Stimulated activated CD4-positive, alpha-beta T cell treated with anti-CD3 and anti-CD28 coated beads, Interleukin-4, amount 100 ng/mL, for 1 hour (primary cell): ENCODE measurements at places on chromosomes 1 and 21.

GRCh38 chr1:23403038-23403336 lies 21.6 kb downstream of the TCEA3 start:
- DNase-seq, result no peak

- no peak for DNase-seq
Measured at GRCh38 chr1:6880951-6881690, 95.9 kb downstream of the CAMTA1 start.

GRCh38 chr1:197692965-197693364 lies 82.3 kb downstream of the DENND1B start:
- no peak for DNase-seq

DNA sequence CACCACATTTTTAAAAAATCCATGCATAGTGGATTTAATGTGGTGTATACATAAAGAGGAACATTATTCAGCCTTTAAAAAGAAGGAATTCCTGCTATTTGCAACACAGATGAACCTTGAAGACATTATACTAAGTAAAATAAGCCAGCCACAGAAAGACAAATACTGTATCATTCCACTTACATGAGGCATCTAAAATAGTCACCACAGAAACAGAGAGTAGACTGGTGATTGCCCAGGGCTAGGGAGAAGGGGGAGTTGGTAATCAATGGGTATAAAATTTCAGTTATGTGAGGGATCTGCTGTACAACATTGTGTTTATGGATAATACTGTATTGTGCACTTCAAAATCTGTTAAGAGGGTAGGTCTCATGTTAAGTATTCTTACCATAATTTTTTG lies 10.0 kb downstream of the FAM163A start:
- no peak for DNase-seq

GRCh38 chr1:150236614-150237100 lies 745 bp upstream of the ANP32E start:
- DNase-seq, result no peak

DNA sequence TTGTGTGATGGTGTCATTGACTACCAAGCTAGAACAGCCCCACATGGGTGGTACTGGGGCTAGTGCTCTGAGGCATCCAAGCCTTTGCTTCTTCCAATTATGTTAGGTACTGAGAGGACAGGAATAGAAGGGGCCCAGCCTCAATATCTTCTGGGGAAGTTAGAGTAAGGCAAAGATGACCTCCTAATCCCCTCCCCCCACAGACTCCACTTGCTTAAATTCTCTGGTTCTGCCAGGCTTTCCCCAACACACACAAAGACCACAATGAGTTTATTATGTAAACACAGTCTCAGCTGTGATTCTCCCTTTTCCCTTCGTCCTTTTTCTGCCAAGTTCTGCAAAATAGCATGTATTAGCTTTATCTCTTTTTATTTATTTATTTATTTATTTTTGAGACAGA lies 3.1 kb upstream of the TACSTD2 start:
- DNase-seq, result no peak

- DNase-seq, result no peak
Measured at GRCh38 chr1:61184040-61184713, 101.8 kb downstream of the NFIA start.

DNA sequence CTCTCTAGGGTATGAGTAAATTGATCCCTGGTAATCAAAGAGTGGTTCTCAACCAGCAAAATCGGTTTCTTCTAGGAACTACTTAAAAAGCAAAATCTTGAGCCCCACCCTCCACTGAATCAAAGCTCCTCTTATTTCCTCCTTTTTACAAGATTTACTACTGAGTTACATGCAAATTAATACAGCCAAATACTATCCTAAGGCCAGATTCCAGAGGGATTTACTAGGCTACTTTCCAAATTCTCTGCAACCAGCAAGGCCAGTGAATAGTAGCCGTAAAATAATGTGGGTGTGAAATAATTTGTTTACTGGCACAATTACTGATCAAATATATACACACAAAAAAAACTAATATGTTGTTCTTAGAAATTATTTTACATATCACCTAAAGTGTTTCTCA lies 1583.8 kb downstream of the NCAM2 start:
- DNase-seq, result no peak

- DNase-seq, result no peak
Measured at GRCh38 chr1:207654320-207654719, 9.4 kb downstream of the CR1L start.

- DNase-seq, result no peak
Measured at GRCh38 chr1:165512816-165513215, 31.0 kb upstream of the LRRC52 start.

DNA sequence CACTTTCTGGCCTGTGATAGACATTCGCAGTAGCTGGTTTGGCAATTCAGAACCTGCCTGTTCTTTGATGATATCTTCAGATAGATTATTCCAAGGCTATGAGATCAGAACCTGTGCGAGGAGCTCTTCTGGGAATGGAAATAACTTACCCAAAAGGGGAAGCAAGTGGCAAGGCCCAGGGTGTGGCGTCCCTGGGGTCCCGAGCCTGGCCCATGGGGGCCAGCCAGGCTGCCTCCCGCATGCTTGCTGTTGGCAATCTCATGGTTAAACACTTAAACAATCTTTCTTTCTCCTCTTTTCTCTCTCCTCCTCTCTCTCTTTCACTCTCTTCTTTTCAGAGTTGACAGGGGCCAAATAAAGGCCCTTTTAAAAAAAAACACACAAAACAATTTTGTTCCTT lies 108.1 kb downstream of the RNF220 start:
- no peak for DNase-seq

DNA sequence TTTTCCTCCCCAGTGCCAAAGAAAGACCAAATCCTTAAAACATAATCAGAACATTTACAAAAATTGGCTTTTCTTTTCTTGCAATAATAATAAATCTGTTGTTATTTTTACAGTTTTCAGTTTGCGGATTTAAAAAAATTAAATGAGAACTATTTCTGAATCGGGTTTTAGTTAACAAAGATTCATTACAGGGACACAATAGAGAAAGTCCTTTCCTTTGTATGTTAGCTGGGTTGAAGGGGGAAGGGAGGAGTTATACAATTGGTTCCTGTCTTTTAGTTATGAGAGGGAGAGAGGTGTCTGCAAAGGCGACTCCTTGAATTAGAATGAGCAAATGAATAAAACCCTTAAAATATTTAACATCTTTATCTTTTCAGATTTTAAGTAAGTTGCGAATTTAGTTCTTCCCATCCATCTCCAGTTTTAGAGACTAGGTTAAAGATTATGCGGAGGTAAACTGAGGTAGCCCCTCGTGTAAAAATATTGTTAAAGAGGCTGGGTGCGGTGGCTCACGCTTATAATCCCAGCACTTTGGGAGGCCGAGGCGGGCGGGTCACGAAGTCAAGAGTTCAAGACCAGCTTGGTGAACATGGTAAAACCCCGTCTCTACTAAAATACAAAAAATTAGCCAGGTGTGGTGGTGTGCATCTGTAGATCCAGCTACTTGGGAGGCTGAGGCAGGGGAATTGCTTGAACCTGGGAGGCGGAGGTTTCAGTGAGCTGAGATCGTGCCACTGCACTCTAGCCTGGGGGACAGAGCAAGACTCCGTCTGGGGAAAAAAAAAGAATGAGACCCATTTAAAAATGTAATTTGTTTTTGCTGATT lies 3.9 kb downstream of the SPEN start:
- DNase-seq, result no peak

GRCh38 chr1:173506437-173506836 lies 29.3 kb downstream of the PRDX6 start:
- no peak for DNase-seq

GRCh38 chr1:153963850-153964331 lies 554 bp upstream of the SLC39A1 start:
- DNase-seq, result no peak

GRCh38 chr1:88503646-88504045 lies 180.4 kb upstream of the PKN2 start:
- DNase-seq, result no peak

DNA sequence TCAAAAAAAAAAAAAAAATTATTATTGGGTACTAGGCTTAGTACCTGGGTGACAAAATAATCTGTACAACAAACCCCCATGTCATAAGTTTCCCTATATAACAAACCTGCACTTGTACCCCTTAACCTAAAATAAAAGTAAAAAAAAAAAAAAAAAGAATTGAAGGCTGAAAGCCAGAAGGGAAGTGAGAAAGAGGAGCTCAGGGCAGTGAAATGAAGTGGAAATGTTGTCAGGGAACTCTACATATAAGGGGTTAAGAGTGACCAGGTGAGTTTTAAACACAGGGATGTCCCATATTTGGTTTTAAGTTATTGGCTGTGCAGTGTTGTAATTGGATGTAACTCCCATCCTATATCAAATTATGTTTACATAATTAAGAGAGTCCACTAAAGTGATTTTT lies 85.7 kb upstream of the ABCD3 start:
- no peak for DNase-seq

DNA sequence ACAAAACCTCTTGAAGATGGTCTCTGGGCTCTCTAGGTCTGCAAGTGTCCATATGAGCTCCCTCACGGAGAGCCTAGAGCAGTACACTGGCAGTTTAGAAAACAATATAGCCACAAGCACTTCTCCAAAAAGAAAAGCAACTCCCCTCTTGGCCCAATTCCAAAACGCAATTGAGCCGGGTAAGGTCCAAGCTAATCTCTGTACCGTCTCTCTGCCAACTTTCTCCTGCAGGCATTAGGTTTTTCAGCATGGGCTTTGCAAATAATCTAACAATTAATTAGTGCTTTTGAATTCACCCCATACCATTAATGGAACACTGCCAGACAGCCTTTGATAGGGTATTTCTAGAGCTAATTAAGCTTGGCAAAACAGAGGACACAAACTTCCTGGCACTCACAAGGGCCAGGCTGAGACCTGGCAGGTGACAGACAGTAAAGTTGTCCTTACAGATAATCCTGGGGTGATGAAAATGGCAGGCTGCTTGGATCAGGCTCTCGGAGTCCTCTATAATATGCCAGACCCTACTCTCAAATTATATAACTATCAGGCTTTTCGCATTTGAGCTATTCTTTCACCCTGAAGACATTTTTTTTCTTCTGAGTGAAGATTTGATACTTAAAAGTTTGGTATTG lies 39.8 kb downstream of the TGFBR3 start:
- no peak for DNase-seq

DNA sequence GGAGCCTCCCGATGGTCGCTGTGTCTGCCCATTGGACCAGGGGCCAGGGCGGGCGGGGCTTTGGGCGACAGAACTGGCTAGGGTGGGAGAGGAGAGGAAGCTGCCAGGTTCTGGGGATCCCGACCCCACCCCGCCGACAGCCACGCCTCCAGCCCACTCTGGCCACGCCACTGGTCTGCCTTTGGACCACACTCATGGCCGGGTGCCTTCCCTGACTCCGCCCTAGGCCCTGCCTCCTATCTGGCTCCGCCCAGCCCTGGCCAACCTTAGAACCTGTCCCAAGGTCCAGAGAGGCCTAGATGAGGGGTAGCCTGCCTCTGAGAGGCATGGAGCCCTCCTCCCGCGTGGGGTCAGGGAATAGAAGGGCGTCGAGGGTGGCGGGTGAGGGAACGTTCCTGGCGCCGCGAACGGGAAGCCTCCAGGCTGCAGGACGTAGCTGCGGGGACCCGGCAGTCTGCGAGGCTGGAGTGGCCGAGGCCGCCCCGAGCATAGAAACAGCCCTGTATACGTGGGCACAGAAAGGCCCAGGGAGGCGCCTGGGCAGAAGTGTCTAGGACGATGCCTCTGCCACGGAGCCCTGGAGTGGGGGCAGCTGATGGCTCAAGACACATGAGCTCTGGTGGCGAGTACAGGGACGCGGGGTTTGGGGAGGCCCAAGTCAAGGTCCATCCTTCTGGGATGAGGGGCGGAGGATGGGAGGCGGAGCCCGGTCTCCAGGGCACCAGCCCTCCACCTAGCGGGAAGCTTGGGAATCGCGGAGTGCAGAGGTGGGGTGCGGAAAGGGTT lies 11.5 kb upstream of the COL16A1 start:
- DNase-seq, result peak; percentile 37

- no peak for DNase-seq
Measured at GRCh38 chr1:41954533-41954944, 35.8 kb upstream of the HIVEP3 start.

- DNase-seq, result no peak
Measured at GRCh38 chr1:189787201-189787600, 690.5 kb downstream of the BRINP3 start.

DNA sequence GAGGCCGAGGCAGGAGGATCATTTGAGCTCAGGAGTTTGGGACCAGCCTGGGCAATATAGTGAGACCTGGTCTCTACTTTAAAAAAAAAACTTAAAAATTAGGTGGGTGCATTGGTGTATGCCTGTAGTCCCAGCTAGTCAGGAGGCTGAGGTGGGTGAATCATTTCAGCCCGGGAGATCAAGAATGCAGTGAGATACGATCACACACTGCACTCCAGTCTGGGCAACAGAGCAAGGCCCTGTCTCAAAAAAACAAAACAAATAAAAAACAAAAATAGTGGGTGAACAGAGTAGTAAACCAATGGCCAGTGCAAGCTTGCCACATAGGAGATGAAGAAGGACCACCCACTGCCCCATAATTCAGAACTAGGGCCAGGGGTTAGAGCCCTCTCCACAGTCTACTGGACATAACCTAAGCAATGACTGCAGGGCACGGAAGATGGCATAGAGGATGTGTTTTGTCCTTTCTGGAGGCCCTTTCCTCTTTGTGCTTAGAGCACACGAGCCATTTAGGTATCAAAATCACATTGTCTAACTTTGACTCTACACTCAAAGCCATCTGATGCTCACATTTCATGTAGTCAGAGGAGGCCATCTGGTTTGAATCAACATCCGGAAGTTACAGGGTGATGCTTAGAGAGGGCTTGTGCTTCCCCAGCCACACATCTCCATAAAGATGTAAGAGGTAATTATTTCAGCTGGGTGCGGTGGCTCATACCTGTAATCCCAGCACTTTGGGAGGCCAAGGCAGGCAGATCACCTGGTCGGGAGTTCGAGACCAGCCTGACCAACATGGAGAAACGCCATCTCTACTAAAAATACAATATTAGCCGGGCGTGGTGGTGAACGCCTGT lies 12.6 kb downstream of the CD2 start:
- no peak for DNase-seq

- no peak for DNase-seq
Measured at GRCh38 chr1:17091252-17091651, 28.0 kb downstream of the PADI2 start.

DNA sequence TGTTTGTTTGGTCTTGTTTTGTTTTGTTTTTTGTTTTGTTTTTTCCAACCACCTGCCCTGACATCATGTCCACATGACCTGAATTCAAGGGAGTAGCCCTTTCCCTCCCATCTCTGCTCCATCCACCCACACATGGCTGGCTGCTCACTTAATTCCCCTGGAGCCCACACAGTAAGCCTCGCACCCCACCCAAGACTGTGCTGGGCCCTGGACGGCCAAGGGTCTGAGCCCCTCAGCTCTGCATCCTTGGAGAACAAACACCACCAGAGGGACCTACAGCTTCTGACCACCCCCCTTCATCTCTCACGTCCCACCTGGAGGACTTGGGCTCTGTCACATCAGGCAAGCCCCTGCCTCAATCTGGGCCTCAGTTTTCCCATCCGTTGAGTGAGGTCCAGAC lies 39.1 kb downstream of the MATN1 start:
- no peak for DNase-seq

- no peak for DNase-seq
Measured at GRCh38 chr1:228511546-228512445, 24.6 kb downstream of the RNF187 start.

- DNase-seq, result no peak
Measured at GRCh38 chr1:168656485-168656884, 72.5 kb downstream of the DPT start.
